ENCODE measurements at places on chromosomes 11 and 22.

DNA sequence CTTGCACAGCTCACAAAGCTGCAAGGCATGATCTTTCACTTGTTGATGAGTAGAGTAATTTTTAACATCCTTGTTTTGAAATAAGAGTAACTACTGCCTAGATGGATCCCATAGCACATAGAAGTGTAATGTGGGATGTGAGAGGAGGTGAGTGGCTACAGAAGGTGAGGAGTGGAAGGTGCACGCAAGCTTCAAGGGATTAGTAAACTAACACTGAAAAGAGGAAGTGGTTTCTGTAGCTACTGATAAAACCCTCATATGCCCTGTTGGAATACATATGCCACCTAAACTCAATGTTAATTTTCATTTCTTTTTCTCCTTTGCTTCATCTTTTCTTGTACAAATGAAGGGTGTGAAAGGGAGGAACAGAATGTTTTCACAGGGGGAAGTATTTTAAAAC, 22.0 kb upstream of the CTSC start:
- DNase-seq = peak; percentile 24

- DNase-seq = no peak
Measured at GRCh38 chr11:17244046-17244445, 32.5 kb upstream of the NUCB2 start.

- no peak for DNase-seq
Measured at GRCh38 chr11:116773203-116774097, 663 bp upstream of the BUD13 start.

GRCh38 chr11:1107316-1108245, 32.9 kb downstream of the MUC2 start:
- no peak for DNase-seq

DNA sequence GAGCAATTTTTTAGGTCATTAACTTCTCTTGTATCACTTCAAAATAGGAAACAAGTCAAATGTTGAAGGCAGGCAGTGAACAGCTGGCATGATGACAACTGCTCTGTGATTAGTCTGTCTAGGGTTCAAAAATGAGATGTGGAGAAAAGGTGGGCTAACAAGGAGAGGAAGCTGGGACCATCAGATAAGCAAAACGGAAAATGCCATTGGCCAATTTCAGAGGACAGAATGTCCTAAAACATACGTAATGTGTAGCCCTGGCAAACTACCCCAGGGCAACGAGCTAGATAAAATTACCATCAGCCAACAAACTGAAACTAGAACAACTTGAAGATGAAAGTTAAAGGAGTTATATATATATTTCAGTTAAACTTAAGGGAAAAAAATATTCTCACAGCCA, 93.2 kb downstream of the RELT start:
- DNase-seq = no peak

DNA sequence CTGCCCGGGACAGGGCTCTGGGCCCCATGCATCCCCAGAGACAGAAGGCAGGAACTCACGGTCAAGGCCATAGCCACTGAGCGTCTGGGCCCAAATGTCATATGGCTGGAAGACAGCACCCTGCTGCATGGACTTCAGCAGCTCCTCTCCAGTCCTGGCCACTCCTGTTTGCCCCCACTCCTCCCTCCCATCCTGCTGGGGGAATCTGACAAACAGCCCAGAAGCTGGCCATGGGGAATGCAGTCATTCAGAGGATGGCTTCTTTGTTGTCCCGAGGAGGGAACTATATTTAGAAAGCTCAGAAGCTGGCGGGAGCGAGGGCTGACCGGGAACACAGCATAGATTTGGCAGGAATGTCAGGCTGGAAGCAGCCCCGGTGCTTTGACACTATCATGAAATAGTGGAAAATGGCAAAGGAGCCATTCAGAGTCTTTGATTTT, 35.0 kb downstream of the DKK3 start:
- no peak for DNase-seq

GRCh38 chr11:47991266-47991830, 11.0 kb downstream of the PTPRJ start:
- DNase-seq = no peak

DNA sequence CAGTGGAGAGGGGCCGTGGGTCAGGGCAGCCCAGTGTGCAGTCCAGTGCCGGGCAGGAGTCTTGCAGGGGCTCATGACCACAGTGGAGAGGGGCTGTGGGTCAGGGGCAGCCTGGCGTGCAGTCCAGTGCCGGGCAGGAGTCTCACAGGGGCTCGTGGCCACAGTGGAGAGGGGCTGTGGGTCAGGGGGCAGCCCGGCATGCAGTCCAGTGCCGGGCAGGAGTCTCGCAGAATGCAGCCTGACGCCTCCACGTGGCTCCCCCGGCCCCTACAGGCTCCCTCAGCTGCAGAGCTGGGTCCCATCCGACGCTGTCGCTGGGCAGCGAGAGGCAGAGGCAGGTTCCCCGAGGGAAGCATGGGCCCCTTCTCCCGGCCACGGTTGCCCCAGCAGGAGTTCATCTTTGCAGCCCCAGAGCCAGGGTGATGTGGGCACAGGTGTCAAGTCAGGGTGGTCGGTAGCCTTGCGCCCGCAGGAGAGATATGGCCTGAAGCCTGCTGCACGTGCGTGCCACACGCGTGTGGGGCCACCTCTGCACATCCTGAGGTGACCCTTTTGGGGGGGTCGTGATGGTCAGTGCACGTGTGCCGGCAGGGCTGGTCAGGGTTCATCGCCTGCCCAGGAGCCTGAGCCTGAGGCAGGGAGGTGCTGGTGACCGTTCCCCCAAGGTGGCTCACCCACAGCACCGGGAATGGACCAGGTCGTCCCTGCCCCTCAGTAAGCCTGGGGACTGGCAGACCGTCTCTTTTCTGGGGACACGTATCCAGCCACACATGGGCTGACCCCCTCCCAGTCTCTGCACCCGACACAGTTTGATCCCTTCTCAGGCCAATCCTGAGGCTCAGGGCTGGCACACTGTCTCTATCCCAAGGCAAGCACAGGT, 2.9 kb downstream of the IFITM5 start:
- DNase-seq = no peak

GRCh38 chr11:118295199-118295598, 9.3 kb upstream of the CD3E start:
- DNase-seq = no peak

- DNase-seq = no peak
Measured at GRCh38 chr22:40560551-40560950, 76.0 kb downstream of the MRTFA start.

GRCh38 chr22:20606041-20606783, 98.8 kb downstream of the MED15 start:
- peak; percentile 73 for DNase-seq

GRCh38 chr11:113666584-113666983, 39.5 kb downstream of the TMPRSS5 start:
- DNase-seq = no peak

GRCh38 chr11:2525166-2525861, 80.5 kb downstream of the KCNQ1 start:
- DNase-seq = no peak

DNA sequence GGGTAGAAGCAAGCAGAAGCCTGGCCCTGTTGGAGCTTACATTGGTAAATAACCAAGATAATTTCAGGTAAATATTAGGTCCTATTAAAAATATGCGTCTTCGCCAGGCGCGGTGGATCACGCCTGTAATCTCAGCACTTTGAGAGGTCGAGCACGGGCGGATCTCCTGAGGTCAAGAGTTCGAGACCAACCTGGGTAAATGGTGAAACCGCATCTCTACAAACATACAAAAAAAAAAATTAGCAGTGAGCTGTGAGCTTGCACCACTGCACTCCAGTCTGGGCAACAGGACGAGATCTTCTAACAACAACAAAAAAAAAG, 529 bp upstream of the SULT4A1 start:
- DNase-seq = no peak

- DNase-seq = no peak
Measured at GRCh38 chr11:111569476-111569875, 29.0 kb downstream of the LAYN start.

DNA sequence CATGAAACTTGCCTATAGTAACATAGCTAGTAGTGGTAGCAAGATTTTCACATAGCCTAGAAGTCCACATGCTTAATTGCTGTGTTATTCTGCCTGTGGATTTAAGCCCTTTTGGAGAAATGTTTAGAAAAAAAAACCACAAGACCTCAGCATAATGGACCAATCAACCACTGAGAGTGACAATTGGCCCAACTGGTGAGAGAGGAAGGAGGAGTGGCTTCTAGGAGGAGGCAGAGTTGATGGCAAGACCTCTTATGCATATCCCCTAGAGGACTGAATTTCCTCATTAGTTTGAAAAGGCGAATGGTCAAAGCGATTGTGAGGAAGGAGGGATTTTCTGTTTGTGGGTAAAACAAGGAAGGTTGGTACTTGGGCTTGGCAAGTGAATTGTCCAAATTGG, 30.6 kb downstream of the NNMT start:
- no peak for DNase-seq

DNA sequence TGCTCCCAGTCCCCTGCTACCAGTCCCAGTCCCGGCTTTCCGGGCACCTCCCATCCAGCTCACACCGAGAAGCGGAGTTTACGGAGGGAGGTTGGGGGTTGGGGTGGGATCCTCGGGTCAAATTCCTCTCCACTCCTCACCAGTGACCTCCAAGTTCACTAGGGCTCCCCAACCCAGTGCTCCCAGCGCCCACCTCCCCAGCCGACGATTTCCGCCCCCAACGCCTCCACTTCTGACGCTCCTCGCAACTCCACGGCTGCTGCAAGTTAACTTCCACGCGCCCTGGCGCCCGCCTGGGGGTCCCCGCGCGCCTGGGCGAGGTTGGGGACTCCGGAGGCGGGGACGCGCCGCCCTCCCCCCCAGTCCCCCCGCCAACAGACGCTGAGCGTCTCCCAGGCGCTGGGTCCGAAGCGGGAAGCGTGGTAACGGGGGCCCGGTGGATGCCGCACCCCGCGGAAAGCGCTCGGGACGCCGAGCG, 526 bp downstream of the TPST2 start:
- peak; percentile 30 for DNase-seq

GRCh38 chr22:44364751-44365130, 52.0 kb upstream of the SHISAL1 start:
- DNase-seq = no peak

DNA sequence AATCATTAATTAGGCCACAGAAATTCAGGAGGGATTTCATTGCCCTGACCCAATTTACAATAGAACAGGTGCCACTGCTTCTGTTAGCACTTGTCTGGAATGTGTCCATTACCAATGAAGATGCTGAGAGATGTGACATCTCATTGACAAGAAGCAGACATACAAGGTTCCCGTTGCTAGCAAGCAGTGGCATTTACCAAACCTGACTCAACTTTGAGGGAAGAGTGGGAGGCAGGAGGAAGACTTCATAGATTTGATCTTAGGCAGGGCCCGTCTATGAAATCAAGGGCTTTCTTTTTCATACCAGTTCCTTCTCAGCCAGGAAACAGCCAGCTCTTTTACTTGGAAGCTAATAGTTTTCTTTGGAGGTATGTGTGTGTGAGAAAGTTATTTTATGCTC, 280.2 kb downstream of the NELL1 start:
- DNase-seq = no peak

GRCh38 chr22:31449506-31449905, 40.1 kb downstream of the EIF4ENIF1 start:
- DNase-seq = no peak

DNA sequence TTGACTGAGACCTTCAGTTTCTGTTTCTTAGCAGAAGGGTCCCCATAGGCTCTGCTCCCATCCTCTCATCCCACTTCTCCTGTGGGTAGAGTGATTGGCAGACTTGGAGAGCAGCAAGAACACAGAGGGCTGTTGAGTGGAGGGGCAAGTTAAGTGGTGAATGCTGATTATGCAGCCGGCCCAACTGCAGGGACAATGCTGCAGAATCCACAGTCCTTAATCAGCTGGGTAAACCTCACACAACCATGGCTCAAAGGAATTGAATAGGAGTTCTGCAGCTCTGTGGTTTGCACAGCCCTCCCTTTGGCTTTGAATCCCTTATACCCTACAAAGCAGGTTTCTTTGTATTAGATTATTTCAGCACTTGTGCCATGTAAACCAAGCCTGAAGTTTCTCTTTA, 161.1 kb downstream of the NAV2 start:
- no peak for DNase-seq

DNA sequence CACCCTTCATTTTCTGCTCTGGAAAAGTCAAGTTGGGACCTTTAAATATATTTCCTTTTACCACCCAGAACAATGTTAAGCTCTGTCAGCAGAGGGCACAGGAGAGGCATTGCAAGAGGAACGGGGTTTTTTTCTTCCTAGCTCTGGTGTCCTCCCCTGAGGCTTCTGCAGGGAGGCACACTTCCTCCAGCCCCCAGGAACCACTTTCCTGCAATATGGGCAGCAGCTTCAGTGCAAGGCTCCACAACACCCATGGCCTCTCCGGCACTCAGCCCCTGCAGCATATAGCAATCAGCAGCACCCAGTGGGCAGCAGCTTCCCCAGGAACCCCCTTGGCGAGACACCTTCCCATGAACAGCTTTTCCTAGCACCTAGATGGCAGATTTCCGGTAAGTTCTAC, 101.4 kb downstream of the SYT9 start:
- peak; percentile 15 for DNase-seq

- DNase-seq = no peak
Measured at GRCh38 chr11:107337917-107338316, 119.7 kb downstream of the CWF19L2 start.

DNA sequence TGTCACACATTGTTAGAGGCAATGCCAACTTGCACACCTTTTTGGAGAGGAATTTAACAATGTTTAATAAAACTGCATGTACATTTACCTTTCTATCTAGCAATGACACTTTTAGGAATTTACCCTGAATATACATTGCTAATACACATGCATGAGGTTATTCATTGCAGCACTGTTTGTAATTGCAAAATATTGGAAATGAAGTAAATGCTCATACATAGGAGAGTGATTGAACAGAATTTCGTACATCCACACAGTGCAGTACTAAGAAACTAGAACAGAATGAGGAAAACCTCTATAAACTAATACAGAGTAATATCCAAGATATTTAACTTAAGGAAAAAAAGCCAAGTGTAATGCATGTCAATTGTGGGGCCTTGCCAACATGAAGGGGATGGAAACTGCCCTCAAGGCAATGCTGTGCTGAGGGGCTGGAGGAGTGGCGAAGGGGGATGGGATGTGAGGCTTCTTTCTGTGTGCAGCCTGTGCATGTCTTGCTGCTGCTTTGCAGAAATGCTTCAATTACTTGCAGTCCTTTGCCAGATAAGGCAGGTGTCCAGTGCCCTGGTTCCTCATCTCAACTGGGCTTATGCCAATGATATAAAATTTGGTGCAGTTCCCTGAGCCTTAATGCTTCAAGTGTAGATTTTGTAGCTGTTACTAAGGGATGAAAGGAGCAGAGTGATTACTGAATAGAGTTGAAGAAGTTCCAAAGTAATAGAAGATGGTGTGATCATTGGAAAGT, 96.1 kb downstream of the GRIA4 start:
- DNase-seq = no peak

All from CD4-positive, alpha-beta memory T cell (primary cell).